ENCODE measurements at places on chromosomes 2 and 18.

GRCh38 chr2:149827585-149828126, 240.1 kb upstream of the MMADHC start:
- no peak for DNase-seq

DNA sequence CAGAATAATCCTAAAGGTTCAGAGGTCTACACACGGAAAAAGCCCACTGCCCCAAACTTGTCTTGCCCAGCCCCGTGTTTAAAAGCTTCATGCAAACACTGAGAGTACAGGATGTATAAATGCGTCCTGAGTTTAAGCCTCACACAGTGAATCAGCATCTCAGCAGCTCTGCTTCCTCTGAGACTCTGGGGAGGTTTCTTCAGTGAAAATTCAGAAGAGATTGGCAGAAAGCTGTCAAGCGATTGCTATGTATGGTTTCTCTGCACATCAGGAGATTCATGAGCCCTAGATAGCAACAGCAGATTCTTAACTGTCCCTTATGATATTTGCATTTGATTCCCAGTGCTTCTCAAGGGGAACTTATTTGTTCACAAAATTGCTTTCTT, 27.1 kb downstream of the CRACDL start:
- DNase-seq: no peak

DNA sequence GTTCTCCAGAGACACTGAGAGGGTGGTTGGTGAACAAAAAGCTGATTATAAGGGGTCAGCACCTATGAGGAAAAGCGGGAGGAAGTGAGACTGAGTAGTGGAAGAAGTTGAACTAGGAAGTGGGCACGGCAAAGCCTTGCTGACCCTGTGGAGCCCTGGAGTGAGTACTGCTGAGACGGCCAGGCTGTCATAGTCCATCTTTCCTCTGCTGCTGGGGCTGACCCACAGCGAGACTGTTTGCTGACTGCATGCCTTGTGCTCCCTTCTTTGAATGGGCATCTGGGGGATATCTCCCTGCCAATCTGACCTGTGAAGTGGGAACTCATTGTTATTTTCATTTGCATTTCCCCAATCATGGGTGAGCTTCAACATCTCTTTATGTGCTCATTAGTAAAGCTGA, 92.4 kb upstream of the LDAH start:
- DNase-seq: no peak

DNA sequence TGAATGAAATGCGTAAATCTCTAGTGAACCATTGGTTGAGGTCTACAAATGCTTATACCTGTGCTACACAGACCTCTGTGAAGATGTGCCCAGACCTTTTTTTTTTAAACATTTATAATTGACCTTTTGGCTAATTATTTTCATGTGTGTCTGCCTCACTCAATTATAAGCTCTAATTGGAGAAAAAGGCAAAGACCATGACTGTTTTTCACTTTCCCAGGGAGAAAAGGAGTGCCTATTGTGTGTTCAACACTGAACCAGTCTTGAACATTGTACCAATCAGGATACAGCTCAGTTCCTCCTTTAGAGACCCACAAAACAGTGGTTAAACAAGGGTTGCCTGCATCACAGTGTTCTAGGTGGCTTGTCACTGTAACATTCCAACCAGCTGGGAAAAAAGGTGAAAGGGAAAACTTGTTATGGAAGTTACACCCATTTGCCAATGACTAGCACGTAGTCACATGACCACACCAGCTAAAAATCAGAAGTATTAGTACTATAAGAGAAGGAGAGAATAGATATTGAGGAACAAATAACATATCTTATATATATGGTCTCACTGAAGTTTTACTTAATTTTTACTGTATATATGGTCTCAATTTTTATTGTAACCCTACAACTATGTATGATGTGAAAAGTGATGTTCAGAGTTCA, 13.4 kb downstream of the TANK start:
- no peak for DNase-seq

DNA sequence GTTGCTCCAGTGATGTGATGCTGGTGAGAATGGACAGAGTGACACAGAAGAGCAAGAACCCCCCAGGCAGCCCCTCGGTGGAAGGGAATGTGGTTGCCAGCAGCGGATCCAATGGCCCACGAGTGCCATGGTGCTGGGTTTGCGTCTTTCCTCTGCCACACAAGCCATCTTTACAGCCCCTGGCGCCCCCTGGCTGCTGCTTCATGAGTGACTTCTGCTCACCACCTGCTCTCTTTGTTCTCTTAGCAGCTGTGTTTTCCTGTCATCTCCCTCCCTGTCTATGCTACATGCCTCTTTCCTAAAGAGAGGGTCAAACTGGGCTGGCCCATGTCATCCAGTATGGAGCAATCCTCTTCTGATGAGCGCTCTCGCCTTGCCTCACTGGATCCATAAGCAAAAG, 300.0 kb upstream of the SMIM21 start:
- no peak for DNase-seq

GRCh38 chr2:232260075-232260474, 118.5 kb upstream of the ALPP start:
- DNase-seq: no peak

Data from activated CD8-positive, alpha-beta memory T cell treated with anti-CD3 and anti-CD28 coated beads for 1 hour (primary cell).